ENCODE measurements at places on chromosomes 1 and 21. TPM values are rescaled to one million over a fixed set of nuclear protein-coding genes. Genes with fewer than 3 reads are reported as not detected.

Gene OR2M5
- not detected for total RNA-seq

Gene MYBPH
- total RNA-seq = 0.35 TPM

Gene FCRL6
- not detected for total RNA-seq

Gene CRNN
- not detected for total RNA-seq

Gene DCST1
- not detected for total RNA-seq

Gene RNF223
- not detected for total RNA-seq

Gene DMRTA2
- 0.08 TPM for total RNA-seq

Gene ZBTB37
- total RNA-seq = 4.7 TPM

Gene CLDN8
- total RNA-seq = not detected

Gene CLCA1
- total RNA-seq = under 0.01 TPM

Gene REG4
- total RNA-seq = not detected
